CD4-positive, alpha-beta T cell treated with Interleukin-2 at 100 ng/mL for 4 hours (primary cell): ENCODE measurements at places on chromosomes 7 and 10.

- DNase-seq, result no peak
Measured at GRCh38 chr10:103181244-103181643, 11.8 kb downstream of the NT5C2 start.

DNA sequence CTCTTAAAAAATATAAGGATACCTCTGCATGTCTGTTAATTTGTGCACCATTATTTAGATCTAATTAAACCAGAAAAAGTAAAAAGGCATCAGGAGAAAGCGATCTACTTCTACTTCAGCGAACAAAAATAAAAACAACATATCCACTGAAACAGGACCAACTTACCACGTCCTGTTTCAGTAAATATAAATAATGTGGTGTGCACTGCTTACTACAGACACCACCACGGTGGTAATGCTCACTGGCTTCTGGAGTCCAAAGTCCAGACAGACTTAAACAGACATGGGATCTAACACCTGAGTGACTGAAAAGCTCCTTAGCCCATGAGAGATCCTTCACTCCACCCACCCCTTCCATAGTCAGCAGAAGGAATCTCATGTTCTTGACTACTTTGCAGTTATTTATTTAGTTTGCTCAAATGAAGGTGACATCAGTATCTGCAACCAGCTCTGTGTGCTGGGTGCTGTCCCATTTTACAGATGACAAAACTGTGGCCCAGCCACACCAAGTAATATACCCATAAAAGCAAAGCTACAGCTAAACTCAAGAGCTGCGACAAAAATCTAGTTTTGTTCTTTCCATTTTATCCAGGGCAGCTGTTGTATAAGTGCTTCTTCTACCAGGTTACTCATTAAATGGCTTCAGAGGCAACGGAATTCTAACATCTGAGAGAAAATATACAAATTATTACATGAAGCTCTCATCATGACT lies 62.1 kb upstream of the NCAPG2 start:
- no peak for DNase-seq

- DNase-seq, result no peak
Measured at GRCh38 chr10:32771217-32771616, 186.8 kb downstream of the ITGB1 start.

GRCh38 chr7:88111140-88111743 lies 108.6 kb downstream of the SRI start:
- DNase-seq, result peak; percentile 33

DNA sequence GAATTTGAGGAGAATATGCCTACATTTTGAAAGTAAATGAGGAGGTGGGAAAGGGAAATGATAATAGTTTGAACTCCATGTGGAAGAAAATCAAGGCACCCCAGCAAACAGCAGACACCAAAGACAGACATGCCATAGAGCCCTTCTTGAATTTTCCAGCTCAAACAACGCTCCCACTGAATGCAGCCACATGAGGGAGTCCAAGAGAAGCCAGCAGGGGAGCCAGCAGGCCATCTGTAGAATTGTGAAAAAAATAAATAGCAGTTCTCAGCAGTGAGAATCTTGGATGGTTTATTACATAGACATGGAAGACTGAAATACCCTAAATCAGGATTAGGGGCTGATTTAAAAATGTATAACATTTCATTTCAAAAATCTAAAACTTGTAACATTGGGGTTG lies 1567.3 kb upstream of the LRRTM3 start:
- no peak for DNase-seq

DNA sequence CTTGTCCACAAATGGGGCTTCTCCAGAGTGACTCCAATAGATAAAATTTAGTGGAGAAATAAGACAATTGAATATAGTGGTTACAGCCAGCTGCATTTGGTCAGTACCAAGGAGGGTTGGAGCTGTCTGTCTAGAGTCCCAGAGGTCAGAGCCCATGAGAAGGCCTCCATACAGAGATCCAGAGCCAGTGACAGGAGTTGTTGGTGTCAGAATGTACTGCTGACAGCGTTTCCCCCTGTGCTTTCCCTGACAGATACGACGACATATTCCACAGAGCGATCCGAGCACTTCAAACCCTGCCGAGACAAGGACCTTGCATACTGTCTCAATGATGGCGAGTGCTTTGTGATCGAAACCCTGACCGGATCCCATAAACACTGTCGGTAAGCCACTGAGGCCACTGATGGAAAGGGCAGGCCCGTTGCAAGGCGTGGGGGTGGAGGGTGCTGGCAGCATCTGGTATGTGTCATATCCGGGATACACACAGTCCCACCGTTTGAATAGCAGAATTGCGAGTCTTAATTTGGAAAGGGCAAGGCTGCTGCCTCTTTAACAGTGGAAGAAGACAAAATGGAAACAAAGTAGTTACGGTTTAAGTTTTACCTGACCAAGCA lies 483.6 kb downstream of the NRG3 start:
- DNase-seq, result no peak

DNA sequence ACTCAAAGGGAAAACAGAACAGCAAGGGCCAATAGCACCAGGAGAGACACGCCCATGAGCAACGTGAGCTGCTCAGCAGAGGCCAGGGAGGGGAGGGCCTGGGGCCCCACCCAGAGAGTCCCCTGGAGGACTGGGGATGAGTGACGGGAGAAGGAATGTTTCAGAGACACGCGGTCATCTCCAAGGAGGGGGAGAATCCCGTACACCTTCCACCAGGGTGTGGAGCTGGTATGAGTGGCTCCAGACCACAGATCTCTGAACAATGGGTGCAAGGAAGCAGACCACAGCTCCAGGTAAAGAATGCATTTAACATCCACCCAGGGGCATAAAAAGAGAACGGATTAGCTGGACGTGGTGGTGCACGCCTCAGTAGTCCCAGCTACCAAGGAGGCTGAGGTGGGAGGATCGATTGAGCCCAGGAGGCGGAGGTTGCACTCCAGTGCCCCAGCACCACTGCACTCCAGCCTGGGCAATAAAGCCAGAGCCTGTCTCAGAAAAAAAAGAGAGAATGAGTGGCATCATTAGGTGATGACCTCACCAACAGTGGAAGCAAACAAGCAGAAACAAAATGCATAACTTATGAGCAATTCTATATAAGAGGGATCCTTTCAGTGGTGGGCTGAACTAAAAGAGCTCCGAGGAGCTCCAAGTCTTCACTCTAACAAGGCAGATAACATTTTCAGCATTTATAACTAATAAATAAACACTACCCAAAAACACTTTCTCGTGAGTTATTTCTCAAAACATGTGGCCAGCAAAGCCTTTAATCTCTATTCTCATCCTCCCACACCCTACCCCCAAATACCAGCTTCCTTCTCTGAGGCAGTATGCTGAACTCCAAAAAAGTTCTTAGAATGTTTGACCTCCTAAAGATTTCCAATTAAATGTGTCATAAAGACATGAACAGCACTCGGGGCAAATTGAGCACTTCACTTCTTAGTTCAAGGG lies 12.5 kb downstream of the PSAP start:
- no peak for DNase-seq

GRCh38 chr7:40698214-40698920 lies 563.6 kb downstream of the SUGCT start:
- no peak for DNase-seq

- DNase-seq, result no peak
Measured at GRCh38 chr7:74525140-74525539, 71.4 kb downstream of the GTF2IRD1 start.

GRCh38 chr7:22481726-22482125 lies 18.3 kb downstream of the STEAP1B start:
- DNase-seq, result no peak

DNA sequence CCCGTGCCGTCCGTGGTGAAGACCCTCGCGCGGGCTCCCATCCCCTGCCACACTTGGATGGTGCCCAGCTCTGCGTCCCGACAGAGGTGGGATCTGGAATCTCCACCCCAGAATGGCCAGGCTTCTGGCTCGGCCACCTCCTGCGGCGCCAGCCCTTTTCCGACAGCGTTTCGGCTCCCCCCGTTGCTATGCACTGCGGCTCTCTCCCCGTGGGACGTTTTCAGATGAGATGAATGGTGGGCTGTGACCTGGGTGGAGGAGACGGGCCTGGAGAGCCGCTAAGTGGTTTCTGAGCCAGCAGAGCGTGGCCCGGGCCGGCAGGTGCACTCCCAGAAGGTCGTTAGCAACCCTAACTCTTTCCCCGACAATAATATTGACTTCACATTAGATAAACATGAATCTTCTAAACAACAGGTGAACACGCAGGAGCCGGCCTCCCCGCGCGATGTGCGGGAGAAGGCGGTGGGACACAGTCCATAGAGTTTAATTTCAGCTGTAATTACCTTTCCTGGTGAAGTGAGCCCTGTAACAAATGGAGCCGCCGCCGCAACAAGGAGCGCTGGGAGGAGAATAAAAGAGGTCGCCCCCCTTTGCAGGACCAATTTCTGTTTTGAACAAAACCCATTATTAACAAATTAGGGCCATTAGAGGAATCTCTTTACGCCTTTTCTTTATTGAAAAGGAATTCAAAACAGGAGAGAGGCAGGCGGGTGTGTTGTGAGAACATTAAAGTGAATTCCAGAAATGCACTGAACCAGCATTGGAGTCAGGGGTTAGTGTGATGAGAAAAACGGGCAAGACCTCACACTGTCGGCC lies 294.3 kb upstream of the PFKP start:
- no peak for DNase-seq

DNA sequence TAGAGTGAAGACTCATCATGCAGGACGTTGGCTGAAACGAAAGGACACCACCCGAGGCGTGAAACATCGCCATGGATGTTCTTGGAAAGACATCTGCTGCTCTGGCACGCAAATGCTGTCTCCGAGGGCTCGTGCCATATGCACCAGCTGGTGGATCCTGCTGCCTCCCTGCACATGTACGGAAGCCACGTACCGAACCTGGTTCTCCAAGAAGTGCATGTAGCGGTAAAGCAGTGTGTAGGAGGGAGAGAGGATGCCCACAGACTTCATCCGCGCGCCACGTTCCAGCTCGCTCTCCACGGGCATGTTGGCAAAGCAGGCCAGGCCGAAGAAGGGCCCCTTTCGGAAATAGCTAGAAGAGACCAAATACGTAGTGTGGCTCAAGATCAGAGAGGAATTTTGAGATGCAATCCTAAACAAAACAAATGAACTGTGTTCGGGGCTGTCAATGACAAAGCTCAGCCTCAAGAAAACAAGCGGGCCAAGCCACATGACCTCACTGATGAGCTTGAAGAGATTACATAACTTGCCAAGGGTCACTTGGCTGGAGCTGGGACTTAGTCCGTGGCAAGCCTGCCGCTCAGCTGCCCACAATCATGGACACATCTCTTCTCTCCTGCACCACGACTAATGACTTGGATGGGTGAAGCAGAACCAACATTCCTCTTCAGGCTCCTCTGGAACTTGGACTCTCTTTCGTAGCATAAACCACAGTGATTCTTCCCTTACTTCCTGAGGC lies 16.5 kb downstream of the DENND11 start:
- no peak for DNase-seq

DNA sequence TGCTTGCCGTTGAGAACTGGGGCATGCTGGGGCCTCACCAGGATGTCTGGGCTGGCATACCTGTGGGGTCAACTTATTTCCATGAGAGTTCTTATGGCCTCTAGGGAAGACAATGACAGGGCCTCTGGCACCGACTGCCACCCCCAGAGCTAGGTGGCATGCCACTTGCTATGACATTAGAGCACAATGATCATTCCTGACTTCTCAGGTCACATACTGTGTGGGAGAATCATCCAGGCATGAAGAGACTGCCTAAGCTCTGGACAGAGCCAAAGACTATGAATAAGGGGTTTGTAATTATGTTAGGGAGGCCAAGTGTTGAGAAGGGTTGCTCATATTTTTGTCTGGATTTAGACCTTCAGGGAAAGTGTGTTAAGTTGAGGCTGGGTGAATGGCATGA lies 97.5 kb downstream of the PTPN20 start:
- no peak for DNase-seq

- no peak for DNase-seq
Measured at GRCh38 chr10:72092171-72092924, 4.0 kb upstream of the SPOCK2 start.

DNA sequence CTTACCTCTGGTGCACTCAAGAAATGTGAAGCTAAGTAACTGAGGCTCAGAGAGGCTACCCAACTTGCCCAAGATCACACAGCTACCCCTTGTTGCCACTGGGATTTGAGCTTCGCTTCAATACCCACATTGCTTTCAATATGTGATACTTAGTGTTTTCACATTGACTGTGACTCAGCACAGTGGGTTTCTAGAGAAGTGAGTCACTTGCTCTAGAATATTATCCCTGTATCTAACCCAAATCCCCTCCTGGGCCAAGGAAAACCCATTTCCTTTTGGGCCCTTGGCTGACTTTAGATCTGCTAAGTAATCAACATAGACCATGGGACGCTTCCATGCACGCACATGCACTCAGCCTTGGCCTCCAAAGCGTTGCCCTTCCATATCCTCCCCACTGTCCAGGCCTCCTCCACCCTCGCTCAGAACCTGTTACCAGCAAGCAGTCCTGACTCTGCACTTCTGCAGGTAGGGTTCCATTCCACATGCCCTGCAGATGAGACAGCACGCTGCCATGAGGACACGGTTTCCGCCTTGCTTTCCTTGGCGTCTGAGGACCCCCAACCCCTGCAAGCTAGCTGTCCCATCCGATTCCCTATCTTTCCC lies 87.7 kb upstream of the CHST15 start:
- DNase-seq, result no peak

DNA sequence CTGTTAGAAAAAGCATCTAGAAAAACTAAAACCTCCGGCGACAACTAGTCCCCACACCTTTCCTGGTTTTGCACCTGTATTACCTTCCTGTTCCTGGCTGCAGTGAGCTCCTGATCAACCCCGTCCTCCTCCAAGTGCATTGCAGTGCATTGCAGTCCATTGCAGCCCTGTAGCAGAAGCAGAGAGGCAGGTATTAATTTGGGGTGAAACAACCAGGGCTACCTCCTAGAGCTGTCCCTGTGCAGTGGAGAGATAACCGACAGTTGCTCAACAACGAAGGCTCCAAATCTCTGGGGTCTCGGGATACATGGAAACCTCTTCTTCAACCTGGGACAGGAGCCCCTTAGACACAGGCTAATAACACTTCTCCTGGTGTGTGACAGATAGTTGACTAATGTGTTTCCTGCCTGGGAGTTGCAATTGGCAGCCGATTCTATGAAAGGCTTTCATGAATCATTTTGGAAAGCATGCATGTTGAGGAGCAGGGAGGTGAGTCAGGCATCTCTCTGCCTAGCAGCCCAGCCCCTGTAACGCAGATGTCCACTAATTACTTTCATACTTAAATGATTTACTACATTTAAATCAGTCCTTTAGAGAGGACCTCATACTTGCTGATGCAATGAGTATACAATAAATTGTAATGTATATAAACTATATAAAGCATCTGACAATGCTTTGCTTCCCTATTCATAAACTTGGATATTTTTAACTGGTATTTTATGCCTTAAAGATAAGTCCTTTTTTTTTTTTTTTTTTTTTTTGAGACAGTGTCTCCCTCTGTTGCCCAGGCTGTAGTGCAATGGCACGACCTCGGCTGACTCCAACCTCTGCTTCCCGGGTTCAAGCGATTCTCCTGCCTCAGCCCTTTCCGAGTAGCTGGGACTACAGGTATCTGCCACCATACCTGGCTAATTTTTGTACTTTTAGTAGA lies 59.0 kb downstream of the PRR15 start:
- no peak for DNase-seq

DNA sequence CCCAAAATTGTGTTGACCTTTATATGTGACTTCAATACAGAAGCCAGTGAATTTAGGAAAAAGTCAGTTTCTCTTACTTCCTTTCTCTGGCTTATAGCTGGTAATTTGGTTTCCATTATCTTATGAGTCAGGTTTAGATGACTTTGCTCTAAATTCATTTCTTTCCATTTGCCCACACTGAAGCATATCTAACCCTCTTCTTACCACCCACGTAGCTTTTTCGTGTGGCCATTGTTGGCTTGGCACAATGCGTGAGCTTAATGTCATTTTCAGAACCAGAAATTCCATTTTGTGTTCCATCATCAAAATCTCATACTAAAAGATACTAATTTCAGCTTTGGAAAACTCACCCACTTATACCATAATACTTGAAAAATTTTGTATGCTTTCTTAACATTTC lies 271.2 kb downstream of the INHBA start:
- DNase-seq, result no peak
